ENCODE measurements at places on chromosomes 1 and 21.

GRCh38 chr1:156618853-156619581 is at the start of gene HAPLN2:
HAPLN2 (plus strand) TSS chr1:156619415; CDS start chr1:156623491, 4,076 bp downstream.
- no peak for DNase-seq

GRCh38 chr1:77018761-77019160 is 151.5 kb downstream of the ST6GALNAC5 start:
- DNase-seq: no peak

DNA sequence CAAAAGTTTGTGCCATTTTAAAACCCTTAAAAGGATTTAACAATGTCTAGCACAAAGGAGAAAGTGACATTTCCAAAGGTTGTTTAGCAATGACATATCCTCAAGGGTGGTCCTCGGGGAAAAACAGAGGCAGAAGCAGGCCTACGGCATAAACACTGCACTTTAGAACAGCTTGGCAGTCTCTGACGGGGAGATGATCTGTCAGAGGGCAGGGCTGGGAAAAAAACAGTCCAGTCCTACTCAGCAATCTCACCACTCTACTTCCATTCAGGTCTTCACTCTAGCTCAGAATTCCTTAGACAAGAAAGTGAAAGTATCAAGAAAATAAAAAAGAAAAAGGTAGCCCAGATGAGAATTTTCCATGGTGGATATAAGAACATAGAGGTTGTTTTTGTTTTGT is 4.1 kb downstream of the CRYZ start:
- no peak for DNase-seq

- no peak for DNase-seq
Observed at GRCh38 chr1:74357150-74357549, 122.0 kb downstream of the TNNI3K start.

DNA sequence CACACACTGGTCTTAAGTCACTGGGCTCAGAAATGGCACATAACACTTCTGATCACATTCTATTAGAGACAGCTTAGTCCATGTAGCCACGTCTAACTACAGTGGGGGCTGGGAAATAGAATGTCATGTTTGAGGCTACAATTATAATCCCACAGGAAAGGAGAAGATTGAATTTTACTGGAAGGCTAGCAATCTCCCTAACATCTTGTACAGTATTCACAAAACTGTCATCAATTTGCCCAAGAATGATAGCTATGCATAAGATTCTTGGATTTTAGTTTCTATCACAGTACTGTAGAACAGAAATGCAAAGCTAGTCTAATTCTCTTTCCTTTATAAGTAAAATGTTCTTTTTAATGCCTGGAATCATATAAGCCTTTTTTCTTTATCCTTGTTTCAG is 12.7 kb upstream of the ZMYM6 start:
- DNase-seq: no peak

GRCh38 chr1:28328228-28328648 is 602 bp upstream of the MED18 start:
- DNase-seq: no peak

DNA sequence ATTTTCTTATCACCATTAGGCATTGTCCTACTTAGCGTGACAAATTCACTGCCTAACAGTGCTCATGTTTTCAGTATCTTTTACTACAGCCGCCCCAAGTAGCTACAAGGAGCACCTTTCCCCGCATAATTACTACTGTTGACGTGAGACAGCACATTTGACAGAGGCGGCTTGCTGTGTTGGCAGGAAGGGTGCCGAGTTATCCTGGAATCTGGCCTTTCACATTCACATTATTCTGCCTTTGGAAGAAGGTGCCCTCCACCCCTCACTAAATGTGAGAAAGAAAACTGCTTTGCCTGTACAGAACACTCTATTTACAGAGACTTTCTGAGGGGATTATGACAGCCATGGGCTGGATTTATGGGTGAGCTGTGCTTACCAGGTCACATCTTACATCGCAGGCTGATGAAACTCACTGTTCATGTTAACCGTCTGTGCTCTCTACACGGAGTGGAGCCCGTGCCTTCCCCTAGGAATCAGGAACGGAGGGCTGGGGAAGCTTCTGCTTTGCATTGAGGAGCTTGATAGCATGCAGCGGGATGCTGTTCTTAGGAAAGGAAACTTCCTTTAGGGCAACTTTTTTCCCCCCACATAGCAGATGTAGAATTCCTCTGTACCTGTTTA is 148.0 kb upstream of the ZRANB2 start:
- no peak for DNase-seq

- DNase-seq: peak; percentile 35
Observed at GRCh38 chr1:4591926-4592325, 62.5 kb upstream of the AJAP1 start.

- no peak for DNase-seq
Observed at GRCh38 chr1:178005450-178005849, 35.6 kb upstream of the SEC16B start.

DNA sequence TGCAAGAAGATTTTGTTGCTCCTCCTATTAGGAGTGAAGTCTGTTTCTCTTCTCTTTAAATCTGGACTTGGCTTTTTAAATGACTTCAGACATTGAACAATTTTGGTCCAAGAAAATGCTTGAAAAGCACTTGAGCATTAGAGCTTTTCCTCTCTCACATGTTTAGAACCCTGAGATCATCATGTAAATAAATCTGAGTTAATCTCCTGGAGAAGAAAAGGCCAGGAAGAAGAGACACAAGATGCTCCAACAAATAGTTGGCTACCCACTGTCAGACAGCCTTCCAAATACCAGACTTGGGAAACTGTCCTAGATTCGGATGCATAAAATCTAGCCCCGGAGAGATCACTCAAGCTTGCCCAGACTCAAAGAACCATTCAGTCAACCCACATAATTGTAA is 1353.1 kb upstream of the ADGRL4 start:
- no peak for DNase-seq

GRCh38 chr1:180267761-180268555 is 37.9 kb downstream of the LHX4 start:
- peak; percentile 53 for DNase-seq

DNA sequence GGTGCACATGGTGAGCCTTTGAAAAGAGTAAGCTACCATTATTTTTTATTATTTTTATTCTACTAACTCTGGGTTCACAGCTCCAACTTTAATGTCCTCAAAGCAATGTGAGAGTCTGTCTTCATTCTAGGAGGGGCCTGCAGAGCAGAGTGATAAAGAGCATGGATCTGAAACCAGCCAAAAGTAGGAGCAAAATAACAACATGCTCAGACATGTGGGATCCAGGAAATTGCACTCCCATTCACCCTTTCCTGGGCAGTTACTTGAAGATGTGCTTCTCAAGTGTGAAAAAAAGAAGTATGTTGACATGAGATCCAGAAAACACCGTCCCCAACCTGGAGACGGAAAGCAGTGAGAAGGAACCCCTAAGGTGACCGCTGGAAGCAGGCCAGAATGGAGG is 8.7 kb upstream of the LIN28A start:
- no peak for DNase-seq

DNA sequence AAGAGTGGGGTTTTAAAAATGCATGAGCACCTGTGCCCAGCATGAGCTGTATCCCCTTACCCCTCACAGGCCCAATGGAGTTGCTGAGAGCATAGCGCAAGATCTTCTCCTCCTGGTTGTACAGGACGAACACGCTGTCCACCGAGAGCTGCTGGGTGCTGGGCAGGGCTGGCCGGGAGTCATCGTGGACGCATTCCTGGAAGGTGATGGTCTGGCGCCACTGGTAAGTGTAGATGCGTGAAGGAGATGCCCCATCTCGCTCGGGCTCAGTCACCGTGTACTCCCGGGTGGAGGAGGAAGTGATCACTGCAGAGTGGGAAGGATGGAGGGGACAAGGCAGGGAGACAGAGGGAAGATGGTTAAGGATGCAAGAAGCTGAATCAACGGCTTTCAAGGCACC is 39.1 kb downstream of the NID1 start:
- no peak for DNase-seq

DNA sequence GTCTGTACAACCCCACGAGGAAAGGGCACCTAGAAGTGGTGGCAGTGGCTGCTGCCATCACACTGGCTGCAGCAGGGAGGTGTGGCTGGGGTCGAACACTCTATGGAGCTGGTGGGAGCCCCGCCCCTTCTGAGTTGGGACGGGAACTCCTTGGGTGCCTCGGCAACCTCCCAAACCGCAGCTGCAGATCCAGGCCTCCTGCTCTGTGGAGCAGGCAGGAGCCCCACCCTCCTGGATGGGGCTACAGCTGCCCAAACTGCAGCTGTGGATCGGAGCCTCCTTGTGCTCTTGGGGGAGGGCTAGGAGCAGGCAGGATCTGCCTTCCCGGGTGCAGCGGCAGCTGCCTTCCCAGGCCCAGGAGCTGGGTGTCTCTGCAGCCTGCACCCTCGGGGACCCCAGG is 38.9 kb upstream of the TARDBP start:
- no peak for DNase-seq

GRCh38 chr21:15455819-15456462 is 273.8 kb upstream of the USP25 start:
- DNase-seq: no peak

GRCh38 chr21:14064296-14064645 is 146.5 kb downstream of the LIPI start:
- DNase-seq: no peak

- no peak for DNase-seq
Observed at GRCh38 chr21:39670701-39671100, 58.0 kb downstream of the B3GALT5 start.

DNA sequence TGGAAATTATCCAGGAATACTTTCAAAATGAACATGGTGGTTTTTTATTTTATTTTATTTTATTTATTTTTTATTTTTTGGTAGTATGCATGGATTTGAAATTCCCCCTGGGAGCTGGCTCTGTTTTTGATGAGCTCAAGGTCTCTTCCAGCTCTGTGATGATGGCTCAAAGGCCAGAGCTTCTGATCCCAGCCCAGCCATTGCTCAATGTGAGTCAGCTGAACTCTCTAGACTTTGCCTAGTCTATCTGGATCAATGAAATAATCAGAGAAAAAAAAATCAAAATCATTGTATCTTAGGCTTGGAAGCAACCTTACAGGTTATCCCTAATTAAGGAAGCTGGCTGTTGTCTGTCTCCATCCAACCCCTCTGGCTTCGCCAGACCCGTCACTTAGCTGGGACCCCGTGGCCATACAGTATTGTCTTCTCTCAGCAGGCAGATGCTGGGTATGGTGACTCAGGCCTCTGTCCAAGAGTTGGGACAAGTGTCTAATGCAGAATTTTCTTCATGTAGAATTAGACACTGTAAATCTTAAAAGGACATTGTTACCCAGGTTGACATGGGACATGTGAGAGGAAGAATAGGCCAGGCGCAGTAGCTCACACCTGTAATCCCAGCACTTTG is 90.2 kb upstream of the LPGAT1 start:
- DNase-seq: no peak

- no peak for DNase-seq
Observed at GRCh38 chr1:210565306-210565705, 236.6 kb downstream of the HHAT start.

DNA sequence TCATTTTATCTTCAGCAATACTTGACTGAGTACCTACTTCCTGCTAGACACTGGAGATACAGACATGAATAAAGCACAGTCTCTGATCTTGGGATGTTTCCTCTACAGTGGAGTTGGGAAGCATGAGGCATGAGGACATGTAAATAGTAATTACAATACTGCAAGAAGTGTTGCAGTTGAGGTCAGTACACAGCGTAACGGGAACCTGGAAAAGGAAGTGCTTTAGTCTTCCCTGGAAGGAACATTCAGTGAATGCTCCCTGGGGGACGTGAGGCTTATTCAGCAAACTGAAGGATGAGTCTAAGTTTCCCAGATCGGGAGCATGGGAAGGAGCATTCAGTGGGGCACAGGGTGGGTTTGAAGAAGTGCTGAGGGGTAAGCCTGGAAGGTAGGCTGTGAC is 112.4 kb downstream of the PIK3R3 start:
- DNase-seq: no peak

DNA sequence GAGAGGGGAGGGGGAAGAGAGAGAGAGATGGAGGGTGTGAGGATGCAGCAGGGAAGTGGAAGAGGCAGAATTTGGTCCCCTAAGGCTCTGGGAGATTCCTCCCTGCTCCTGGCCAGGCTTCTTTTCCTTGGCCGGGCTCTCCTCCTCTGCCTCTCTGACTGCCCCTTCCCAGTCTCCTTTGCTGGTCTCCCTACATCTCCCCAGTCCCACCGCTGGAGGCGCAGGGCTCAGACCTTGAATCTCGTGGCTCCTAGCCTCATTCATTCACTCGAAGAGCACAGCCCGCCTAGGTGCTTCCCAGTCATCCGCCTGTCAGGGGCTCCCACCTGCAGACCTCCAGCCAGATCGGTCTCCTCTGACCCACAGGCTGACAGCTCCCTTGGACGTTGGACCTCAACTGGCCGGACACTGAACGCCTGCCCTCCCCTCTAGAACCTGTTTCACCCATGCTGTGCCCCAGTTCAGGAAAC is 76.5 kb downstream of the VWA5B1 start:
- DNase-seq: no peak

DNA sequence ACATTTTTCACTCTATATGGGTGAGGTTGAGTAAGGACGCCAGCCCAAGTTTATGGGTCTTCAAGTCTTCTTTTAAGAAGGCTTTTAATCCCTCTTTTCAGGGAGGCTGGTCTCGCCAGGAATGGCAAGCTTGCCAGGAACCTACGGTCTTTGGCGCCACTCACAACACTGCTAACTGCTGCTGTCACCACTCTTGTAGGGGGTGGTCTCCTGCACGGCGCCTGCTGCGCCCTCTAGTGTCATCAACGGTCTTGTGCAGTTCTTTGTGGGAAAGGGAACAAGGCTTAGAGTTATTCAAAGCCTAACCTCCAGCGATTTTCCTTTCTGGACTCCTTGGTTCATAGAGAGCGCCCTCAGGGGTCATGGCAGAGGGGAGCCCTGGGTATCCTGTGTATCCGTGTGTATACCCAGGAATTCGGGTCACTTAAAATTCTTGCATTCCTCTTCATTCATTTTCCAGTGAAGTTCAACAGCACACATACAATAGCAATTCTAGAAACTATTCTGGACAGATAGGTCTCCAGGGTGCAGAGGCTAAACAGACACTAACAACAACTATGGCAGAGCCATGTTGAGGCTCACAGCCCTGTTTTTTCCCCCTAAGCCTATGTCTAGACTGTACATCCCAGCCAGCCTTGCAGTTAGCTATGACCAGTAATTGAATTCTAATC is 392.8 kb upstream of the CAMK1G start:
- no peak for DNase-seq

- DNase-seq: no peak
Observed at GRCh38 chr1:207830788-207831187, 78.9 kb downstream of the CD46 start.

Data from coronary artery (tissue), 2 donors.